ENCODE measurements at places on chromosomes 7 and 10.

DNA sequence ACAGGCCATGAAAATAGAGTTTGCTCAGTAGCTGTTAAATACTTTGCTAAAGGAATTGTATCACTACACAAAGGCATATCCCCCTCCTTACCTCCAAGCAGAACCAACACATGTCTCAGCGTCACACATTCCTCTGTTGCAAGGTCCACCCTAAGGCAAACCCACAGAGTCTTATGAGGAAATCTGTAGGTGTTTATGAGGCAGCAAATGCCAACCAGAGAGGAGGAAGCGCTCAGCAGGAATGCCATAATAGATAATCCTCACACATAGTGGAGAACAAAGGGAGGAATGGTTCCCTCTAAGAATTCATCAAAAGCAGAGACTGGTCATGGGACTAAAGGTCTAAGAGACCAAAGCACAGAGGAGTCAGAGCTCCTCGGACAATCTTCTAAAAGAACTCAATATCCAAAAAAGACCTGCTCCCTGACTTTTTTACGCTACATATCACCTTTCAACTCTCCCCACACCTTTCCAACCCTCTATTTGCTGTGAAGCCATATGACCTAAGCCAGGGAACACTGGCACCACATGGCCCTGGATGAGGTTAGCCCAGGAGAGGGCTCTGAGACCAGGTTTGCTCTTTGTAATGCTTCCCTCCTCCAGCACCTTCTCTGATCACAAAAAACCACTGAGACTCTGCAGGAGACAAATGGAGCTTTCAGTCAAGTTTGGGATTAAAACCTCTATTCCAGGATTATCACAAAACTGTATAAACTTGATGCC lies 7.3 kb downstream of the SLC25A13 start:
- no peak for DNase-seq

GRCh38 chr7:47228386-47229014 lies 353.4 kb downstream of the TNS3 start:
- peak; percentile 90 for DNase-seq

GRCh38 chr7:22589641-22590201 lies 89.7 kb upstream of the STEAP1B start:
- DNase-seq: no peak

GRCh38 chr7:36214608-36215456 lies 61.8 kb downstream of the EEPD1 start:
- no peak for DNase-seq

GRCh38 chr10:13590886-13591285 lies 4.1 kb downstream of the PRPF18 start:
- no peak for DNase-seq

DNA sequence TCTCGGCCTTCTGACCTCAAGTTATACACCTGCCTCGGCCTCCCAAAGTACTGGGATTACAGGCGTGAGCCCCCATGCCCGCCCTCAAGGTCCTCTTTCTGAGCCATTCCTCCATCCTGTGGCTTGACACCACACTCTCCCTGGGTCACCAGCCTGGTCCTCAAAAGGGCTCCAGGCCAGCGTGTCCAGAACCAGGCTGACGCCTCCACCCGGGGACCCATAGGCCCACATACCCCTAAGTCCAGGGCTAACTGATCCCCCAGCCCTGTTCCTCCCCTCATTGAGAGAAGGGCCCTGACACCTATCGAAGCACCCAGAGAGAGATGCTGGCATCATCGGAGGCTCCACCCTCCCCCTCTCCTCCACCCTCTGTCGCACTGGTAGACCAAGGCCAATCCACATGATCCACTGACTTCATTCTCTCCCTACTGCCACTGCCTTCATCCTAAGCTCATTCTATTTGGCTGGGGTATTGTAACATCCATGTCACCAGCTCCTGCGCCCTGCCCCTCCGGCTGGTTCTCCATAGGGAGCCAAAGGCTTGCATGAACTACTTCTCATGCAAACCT lies 46.7 kb downstream of the TMEM270 start:
- no peak for DNase-seq

DNA sequence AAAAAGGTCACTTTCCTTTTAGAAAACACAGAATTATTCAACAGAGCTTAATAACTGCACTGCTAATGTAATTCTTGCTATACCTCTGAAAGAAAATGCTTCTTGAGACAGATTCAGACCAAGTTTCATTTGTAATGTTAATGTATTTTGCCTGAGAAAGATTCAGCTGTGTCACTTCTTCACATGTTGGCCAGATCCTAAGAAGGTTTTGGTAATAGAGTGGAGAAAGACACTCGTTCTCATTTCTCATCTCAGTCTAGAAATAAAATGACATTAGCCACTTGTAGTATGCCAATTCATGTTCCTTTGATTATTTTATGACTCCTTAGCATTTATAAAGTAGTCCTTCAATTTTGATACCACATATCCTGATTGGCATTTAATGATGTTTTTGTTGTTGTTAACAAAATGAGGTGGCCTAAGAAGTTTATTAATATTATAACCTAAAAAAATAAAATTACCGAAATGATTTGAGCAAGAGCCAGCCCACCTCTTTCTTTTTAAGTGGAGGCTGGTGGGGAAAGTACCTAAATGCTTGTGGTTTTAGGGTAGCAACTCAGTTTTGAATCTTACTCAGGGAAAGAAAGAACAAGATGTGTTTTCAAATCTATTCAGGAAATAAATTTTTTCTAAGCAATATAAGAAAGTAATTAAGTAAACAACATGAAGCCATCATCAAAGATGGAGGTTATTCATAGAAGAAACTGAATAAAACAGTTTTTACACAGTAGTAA lies 16.4 kb upstream of the ELAPOR2 start:
- DNase-seq: no peak

- DNase-seq: no peak
Measured at GRCh38 chr10:31749981-31750840, 178.4 kb downstream of the ARHGAP12 start.

DNA sequence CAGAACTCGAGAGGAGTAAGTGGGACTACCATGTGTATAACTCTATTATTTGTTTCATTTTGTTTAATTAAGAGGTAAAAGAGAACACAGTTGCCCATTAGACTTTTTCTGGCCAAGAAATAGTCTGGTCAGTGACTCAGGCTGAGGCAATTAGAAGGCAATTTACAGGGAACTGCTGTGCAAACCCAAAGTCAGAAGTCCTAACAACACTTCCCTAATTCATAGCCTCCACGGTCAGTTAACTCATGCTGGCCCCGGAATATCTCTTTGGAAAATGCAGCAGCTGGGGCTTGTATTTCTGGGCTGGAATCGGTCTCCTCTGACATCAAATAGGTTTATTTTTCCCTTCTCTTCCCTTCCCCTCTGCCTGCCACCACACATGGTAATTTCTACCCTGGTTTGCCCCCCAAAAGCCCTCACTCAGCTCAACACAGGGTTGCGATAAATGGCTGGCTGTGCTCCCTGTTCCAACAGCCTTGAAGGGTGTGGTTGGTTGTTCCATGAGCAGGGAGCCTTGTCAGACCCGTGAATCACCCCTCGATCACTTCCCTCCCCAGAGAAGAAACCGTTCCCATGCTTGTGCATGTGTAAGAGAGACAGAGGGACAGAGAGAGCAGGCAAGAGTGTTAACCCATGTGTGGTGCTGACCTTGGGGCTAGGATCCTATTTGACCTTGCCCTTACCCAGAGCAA lies 5.3 kb downstream of the SH3PXD2A start:
- DNase-seq: no peak

GRCh38 chr10:130023454-130024230 lies 59.6 kb upstream of the EBF3 start:
- no peak for DNase-seq

DNA sequence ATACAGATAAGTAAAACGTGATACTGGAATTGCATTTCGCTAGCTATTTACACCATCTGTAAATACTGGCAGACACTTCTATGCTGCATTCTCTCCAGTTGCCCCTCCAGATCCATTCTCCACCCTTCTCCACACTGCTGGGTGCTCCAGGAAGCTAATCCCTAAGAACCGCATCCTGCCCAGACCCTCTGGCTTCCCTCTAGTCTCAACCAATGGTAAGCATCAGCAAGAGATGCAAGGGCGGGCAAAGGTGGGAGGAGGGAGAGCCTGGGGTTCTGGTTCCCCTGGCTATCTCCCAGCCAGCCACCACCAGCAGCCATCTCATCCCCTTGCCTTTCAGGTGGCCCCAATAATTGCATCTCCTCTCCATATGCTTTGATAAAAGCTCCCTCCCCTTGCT lies 84.4 kb downstream of the AMPH start:
- no peak for DNase-seq

GRCh38 chr7:21962677-21963076 lies 17.0 kb upstream of the CDCA7L start:
- no peak for DNase-seq

DNA sequence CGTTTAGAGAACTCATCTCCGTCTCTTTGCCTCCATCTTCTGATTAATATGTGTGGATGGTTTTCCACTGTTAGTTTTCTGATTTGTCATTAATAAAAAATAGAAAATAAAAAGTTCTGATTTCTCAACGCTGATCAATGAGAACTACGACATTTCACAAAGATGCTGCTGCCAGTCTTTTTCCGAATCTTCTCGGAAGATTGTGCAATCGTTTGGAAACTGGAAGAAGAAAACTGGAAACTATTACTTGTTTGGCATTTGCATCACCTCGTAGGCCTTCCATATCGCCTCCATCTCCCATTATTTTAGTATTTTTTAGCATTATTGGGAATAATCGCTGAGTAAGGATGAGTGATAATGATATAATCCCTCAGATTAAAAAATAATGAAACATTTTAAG lies 123.2 kb upstream of the KLF6 start:
- no peak for DNase-seq

- no peak for DNase-seq
Measured at GRCh38 chr7:77416621-77417371, 647 bp upstream of the GSAP start.

DNA sequence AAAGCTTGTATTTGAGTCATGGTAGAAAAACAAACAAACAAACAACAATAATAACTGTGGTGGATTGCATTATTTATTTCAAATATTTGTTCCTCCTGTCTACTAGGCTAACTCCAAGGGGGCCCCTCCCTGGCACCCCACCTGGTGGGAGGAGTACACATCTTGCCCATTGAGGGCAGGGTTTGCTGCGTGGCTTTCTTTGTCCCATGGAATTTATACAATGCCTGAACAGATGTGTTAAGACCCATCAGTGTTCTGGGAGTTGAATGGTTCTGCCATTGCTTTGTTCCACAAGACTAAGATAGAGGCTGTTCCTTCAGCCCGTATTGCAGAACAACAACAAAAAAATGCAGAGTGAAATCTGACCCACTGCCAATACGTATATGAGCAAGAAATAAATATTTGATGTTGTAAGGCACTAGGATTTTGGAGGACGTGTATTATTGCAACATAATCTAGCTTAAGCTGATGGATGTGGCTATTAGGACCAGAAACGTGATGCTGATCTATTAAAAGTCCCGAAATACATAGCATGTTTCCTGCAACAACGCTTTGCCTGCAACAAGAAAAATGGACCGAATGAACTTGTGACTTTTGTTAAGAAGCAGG lies 119.1 kb upstream of the JCAD start:
- DNase-seq: no peak

- DNase-seq: no peak
Measured at GRCh38 chr10:126638542-126638941, 32.0 kb downstream of the C10orf90 start.

- no peak for DNase-seq
Measured at GRCh38 chr7:159149488-159149887, 4.8 kb upstream of the VIPR2 start.

- DNase-seq: no peak
Measured at GRCh38 chr10:76306856-76307255, 875.4 kb downstream of the LRMDA start.

GRCh38 chr10:113540845-113541548 lies 11.9 kb upstream of the HABP2 start:
- no peak for DNase-seq

- DNase-seq: no peak
Measured at GRCh38 chr10:29285624-29286051, 3.2 kb upstream of the LYZL1 start.

Measured in T47D (cell line).